ENCODE measurements at places on chromosomes 2 and 18.

DNA sequence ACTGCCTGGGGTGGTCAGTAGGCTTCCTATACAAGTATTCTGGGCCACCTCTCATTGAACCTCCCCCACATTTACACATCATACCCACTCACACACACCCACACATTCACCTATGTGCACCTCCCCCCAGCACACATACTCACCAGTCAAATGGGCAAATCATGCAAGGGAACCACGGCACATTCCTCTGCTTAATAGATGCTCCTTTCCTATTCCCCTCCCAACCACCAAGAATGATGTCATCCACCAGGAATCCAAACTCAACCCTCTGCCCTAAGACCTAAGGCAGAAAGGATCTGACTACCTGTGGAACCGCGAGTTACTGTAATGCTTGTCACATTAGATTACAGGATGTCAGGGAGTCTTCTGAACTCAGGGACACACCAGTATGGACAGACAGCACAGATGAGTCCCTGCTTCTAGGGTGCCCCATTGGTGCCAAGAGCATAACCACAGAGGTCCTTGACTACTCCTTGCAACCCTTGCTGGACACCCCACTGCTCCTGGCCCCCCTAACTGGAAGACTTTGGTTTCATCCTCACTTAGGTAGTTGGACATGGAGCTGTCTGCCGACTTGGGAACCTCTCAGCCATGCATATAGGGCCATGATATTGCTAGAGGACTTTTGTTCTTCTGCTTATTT is 21.5 kb upstream of the CAB39 start:
- DNase-seq, result no peak

GRCh38 chr2:108029912-108030311 is 43.6 kb downstream of the SLC5A7 start:
- DNase-seq, result no peak

- no peak for DNase-seq
These were observed 61.1 kb upstream of the IGFBP5 start for GRCh38 chr2:216756435-216756834.

- DNase-seq, result no peak
These were observed 164.1 kb downstream of the MYCN start for GRCh38 chr2:16104315-16104948.

GRCh38 chr2:52658598-52658997 is 1109.0 kb upstream of the CHAC2 start:
- no peak for DNase-seq

DNA sequence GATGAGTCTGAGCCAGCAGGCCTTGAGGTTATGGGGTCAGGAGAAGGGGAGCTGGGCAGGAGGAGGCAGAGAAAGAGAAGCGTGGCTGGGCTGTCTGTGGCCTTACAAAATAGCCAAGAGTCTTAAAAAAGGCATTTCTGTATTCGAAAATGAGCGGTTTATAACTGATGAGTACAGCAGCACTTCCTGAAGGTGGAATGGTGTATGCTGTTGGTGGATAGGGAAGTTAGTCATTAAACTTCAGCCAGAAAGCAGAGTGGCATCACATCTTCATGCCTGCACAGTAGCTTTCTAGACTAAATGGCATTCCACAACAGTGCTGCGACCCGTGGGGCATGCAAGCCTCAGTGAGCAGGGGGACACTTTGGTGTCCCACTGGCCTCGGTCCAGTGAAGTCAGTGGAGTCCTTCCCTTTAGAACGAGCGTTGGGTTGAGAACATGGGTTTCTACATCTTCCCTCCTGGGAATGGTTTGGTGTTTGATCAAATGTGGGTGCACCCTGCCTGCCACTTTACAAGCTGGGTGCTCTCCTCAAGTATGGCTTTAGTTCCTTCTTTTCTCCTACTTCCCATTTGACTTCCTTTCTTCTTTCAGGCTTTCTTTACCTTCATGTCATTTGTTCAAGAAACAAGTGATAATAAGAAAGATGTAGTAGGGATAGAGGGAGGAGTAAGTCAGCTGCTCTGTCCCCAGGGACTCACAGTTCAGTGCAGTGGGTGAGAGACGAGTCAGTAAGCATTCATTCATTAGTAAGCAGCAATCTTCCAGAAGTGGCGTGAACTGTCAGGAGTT is 96.3 kb downstream of the ARMC9 start:
- no peak for DNase-seq

DNA sequence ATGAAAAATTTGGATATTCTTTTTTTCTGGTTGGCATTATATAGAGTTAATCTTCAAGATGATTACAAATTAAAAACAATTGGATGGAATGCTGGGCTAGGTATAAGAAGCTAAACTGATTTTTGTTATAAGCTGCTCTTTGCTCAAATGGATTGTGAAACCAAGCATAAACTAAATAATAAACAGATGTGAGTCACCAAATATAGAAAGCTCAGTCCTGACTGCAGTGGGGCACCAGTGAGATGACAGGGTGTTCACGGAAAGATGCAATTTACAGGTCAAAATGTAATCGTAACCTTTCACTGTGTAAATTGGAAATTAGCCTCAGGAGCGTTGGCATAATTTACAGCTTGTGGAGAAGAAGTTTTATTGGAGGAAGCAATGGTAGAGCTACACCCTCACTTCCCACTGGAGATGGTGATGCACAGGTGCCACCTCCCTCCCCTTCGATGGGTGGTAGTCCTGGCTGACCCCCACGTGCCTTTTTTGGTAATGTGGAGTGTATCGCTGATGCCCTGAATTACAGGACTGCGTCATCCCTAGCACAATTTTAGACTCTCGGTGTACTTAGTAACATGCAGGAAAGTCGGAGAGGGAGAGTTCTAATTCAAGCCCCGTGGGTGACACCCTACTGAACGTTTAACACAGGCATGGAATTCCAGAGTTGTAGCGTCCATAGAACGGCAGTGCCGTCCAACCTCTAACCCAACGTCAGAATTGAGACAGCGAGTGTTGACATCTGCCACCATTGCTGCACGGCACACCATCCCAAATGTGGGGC is 73.9 kb upstream of the NFATC1 start:
- no peak for DNase-seq

DNA sequence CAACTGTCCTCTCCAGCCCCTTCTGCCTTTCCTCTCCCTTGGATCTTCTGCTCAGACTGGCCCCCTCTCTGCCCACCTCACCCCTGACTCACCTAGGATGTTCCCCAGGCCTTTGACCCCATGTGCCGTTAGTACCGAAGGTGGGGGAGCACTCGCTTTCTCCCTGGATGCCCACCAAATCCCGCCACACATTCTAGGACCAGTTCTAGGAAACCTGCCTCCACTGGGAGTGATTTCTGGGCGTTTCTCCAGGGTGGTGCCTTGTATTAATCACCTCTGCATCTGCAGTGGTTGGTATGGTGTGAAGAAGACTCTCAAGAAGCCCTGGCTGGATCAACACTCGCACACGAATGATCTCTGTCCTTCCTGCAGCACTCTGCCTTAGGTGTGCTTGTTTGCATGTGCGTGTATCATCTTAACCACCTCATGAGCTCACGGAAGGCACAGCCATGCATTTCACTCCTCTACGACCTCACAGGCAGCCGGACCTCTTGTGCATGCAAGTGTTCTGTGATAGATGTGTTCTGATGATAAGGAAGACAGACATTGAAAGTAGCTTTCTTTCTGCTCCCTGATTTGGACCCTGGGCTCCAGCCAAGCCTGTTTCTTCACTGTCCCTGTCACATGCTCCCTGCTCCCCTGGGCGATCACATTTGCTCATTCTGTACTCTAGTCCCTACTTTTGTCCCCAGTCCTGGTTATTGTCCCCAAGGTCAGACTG is 69.4 kb downstream of the LIPG start:
- no peak for DNase-seq

DNA sequence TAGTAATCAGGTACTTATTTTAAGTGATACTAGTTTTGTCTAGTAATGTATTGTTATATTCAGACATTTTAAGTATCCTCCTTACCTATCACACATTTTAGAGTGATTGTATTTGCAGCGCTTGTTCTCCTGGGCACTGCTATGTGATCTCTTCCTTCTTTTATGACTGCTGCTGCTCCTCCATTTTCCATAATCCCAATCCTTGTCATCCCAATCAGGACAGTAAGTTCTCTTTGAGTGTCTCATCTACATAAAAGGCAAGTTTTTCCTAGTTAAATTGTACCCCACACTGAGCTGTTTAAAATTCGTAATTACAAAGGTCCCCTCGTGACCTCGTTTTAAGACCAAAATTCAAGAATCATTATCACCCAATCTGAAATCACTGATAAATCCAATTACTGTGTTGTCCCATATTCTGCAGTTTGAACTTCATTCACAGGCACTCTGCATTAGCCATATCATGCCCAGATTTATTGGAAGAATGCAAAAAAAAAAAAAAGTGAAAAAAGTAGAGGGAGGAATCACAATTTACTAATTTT is 2.8 kb downstream of the CLK1 start:
- no peak for DNase-seq

GRCh38 chr2:59182249-59182648 is 941.1 kb upstream of the FANCL start:
- DNase-seq, result no peak

GRCh38 chr18:55073834-55074233 is 114.6 kb upstream of the CCDC68 start:
- no peak for DNase-seq

DNA sequence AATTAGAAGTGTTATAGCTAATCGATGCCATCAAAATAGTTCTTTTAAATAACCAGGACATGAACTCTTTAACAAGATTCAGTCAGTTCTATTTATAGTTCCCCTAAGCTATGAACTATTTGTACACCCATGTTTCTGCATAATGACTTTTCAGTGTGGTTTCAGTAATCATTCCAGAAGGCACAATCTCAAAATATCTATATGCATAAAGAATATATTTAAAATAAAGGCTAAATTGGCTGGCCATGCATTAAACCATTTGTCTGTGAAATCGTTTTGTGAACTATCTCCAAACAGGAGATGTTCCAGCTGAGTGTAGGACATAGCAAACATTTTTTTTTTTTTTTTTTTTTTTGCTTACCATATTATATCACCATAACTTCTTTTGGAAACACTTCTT is 719.3 kb downstream of the PLCL1 start:
- DNase-seq, result no peak

DNA sequence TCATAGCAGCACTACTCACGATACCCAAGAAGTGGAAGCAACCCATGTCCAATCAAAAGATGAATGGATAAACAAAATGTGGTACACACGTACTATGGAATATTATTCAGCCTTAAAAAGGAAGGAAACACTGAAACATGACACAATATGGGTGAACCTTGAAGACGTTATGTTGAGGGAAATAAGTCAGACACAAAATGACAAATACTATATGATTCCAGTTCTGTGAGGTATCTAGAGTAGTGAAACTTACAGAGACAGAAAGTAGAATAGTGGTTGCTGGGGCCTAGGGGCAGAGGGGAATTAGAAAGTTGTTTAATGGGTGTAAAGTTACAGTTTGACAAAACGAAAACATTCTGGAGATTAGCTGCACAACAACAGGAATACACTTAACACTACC is 24.7 kb downstream of the TLK1 start:
- DNase-seq, result no peak

- no peak for DNase-seq
These were observed 122.9 kb upstream of the ACVR1C start for GRCh38 chr2:157751462-157752058.

GRCh38 chr2:143121957-143122356 is 7.3 kb upstream of the ARHGAP15 start:
- no peak for DNase-seq

DNA sequence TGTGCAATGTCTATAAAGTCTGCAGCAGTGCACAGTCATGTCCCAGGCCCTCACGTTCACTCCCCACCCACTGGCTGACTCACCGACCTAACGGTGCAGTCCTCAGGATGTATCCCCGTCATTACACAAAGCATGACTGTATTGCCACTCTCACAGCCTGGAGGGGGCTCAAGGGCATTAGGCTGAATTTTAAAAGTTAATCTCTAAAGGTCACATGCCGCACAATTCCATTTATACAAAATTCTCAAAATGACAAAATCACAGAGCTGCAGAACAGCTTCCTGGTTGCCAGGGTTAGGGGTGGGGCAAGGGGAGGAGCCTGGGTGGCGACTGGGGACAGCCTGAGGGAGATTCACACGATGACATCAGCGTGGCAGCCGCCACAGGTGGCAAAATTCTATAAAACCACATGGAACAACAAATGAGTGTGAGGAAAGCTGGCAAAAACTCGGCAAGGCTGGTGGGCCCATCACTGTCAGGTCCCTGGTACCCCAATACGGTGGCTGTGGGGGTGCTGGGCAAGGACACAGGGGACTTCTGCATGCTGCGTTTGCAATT is 97.6 kb downstream of the NDUFA10 start:
- DNase-seq, result peak; percentile 64

DNA sequence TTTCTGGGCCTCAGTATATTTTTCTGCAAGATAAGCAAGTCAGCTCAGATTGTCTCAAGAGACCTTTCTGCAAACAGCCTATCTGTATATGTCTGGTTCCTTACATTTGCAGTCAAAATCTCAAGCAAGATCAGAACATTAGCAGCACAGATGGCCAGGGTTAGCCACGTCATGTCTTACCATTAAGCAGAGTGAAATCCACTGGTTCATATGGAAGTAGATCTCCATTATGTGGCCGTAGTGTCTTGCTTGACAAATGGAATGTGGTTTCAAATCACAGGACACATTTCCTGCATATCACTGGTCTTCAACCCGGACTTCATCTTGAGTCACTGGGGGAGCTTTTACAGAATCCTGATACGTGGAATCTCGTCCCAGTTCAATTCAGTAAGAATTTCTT is 500.2 kb downstream of the FBXO15 start:
- no peak for DNase-seq

- DNase-seq, result no peak
These were observed 41.6 kb downstream of the CENPO start for GRCh38 chr2:24834733-24835395.

GRCh38 chr2:132621131-132621875 is 48.7 kb downstream of the LYPD1 start:
- no peak for DNase-seq

DNA sequence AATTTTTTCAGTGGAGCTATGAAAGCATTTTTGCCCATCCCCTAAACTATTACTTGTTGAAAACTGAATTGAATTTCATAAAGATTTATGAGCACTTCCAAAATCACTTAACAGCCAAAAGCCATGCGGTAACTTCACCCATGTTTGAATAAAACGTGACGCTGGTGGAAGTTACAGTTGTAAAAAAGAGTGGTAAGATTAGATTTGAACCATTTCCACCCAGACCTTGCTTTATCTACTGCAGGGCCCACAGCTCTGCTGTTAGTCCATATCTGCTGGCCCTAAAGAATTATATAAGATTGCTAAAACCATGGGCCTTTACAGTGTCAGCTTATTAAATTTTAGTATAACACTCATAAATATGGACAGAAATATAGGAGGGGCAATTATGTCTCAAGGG is 15.5 kb upstream of the ITGA4 start:
- no peak for DNase-seq

DNA sequence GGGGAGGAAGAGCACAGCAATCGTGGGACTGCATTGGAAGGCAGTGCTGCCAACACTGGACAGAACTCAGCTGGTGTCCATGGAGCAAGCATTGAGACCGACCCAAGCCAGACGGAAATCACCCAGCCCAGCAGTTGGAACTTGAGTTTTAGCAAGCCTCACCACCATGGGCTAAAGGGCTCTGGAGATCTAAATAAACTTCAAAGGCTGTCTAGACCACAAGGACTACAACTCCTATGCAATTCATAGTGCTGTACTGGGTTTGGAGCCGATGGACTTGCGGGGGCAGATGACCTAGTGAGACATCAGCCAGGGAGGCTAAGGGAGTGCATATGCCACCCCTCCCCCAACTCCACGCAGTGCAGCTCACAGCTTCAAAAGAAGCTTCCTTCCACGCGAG is 243.6 kb upstream of the SLC39A10 start:
- DNase-seq, result no peak

GRCh38 chr2:85369500-85369899 is 14.9 kb downstream of the ELMOD3 start:
- DNase-seq, result no peak

GRCh38 chr2:74366036-74366435 is 14.1 kb downstream of the DCTN1 start:
- no peak for DNase-seq

Measured in stimulated activated CD8-positive, alpha-beta memory T cell treated with anti-CD3 and anti-CD28 coated beads, Interleukin-15, amount 100 ng/mL, for 48 hours (primary cell).